Stimulated activated CD8-positive, alpha-beta memory T cell treated with anti-CD3 and anti-CD28 coated beads, Interleukin-2, amount 100 ng/mL, for 48 hours (primary cell): ENCODE measurements at places on chromosomes 5 and 9.

DNA sequence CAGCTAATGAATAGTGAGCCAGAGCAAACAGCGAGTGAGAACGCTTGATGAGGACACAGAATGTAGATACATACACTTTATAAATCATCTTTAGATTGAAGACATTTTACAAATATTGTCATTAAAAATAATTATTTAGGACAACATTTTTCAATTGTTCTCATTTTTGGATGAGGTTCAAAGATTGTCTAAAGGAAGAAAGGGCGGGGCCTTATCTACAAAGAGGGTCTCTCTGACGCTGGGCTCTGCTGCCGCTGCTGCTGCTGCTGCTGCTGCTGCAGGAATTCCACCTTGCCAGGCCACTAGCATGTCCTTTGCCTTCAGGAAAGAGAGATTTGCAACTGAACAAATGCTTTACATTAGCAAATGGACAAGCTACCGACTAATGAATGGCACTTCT is 220.7 kb upstream of the TMEM161B start:
- DNase-seq = no peak

DNA sequence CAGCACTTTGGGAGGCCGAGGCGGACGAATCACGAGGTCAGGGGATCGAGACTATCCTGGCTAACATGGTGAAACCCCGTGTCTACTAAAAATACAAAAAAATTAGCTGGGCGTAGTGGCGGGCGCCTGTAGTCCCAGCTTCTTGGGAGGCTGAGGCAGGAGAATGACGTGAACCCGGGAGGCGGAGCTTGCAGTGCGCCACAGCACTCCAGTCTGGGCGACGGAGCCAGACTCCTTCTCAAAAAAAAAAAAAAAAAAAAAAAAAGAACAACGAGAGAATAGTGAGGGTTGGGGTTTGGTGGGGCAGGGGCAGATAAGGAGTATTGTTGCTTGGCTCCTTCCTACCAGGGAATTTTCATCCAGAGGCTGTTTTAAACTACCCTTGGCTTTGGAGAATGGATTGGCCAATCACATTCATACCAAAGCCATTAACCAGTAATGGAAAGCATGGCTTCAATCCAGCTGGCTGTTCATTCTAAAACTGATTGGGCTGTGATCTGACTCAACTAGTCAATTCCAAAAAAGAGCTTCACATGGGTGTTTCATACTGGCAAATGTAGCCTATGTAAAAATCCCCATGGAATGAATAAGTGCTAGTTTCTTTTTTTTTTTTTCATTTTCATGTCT is 64.4 kb downstream of the PLCXD3 start:
- DNase-seq = no peak

DNA sequence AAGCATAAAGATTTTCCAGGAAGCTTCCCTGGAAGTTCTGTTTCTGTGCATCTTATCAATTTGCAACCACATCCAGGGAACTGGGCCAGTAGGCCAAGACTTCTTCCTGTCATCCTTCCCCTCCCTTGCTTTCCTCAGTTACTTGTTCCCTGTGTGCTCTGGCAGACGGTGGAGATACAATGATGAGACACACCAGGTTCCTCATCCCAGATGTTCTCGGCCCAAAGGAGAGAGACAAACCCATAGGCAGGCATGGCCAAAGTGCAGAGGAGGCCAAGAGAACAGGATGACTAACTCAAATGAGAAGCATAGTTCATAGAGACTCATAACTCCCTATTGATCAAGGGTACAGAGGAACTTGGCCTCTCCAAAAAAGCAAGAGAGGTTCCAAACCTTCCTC is 652.6 kb downstream of the CCDC171 start:
- no peak for DNase-seq

- no peak for DNase-seq
Measured at GRCh38 chr5:113029614-113030013, 53.0 kb downstream of the DCP2 start.

GRCh38 chr9:72169178-72169577 is 19.9 kb downstream of the GDA start:
- no peak for DNase-seq

- DNase-seq = no peak
Measured at GRCh38 chr9:114289571-114290481, 33.1 kb upstream of the ORM1 start.

- DNase-seq = no peak
Measured at GRCh38 chr5:149940077-149940574, 4.5 kb downstream of the PDE6A start.

DNA sequence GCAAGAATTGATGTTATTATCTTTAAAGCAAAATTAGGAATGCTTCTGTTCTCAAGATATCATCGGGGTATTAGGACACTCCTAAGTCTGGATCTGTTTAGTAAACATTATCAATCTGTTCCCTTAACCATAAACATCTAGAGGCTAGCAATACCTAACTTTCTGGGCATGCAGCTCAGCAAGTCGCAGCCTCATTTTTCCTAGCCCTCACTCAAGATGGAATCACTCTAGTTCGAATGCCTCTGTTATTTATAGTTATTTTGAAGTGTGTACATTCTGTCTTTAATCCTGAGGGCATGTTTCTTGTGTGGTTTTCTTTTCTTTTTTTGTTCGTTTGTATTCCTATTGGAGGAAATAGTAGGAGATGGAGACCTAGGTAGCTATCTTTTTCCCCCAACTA is 66.9 kb downstream of the FER start:
- DNase-seq = no peak

GRCh38 chr5:35799753-35800152 is 56.9 kb upstream of the IL7R start:
- DNase-seq = no peak
